GM18507 (cell line): ENCODE measurements at places on chromosomes 2 and 18.
A peak's percentile ranks its signal among the peaks of the same experiment; 100 is the strongest.

- peak; percentile 18 for DNase-seq
Observed at GRCh38 chr2:231483398-231484329, 19.4 kb upstream of the NCL start.

- DNase-seq = no peak
Observed at GRCh38 chr18:80253871-80254492, 6.7 kb upstream of the PARD6G start.

DNA sequence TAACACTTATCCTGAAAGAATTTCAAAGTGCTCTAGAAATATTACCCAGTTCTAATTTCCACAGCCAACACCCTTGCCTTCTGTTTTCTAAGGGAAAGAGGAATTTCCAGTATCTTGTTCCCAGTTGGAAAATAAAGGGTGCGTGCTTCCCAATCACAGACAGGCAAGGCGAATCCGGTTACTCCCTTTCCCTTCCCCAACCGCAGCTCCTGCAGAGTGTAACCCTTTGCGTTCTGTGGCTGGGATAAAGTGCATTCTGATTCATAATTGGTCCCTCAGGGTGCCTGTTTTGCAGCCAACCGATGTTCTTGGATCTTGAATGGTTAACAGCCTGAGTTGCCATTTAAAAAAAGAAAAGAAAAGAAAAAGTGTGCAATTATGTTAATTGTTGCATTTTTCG is 40.6 kb upstream of the PGAP1 start:
- DNase-seq = no peak

- no peak for DNase-seq
Observed at GRCh38 chr2:100339823-100340222, 17.5 kb upstream of the LONRF2 start.

DNA sequence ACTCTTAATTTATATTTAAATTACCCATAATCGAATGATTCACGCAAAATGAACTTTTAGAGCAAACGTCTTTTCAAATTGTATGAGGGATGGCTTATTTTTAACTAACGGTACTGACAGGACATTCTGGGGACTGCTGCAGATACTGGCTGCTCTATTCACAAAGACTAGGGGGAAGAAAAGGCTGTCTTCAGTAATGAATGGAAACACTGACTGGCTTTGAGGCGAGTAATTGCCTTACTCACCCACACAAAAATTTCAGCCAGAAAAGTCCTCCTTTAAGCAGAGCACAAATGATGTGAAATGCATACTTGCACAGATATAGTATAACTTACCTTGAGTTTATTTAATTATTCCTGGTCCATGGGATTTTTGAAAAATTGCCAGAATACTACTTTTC is 852.6 kb downstream of the DPP10 start:
- no peak for DNase-seq

DNA sequence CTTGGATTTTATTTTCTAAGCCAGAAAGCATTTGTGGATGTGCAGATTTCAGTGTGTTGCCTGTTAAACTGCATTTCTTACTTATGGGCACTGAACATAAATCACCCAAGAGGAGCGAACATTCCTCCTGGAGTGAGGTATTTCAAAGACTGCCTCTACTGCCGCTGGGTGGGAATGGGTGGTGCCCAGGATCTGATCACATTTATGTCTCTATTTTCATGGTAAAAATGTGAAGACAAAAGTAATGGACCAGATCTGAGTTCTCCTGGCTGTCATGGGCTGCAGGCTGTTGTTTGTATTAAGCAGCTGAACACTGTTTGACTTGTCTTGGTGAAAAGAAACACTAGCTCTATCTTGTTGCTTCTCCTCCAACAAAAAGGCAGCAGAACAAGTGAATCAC is 251.7 kb downstream of the NCKAP5 start:
- no peak for DNase-seq

GRCh38 chr2:28452534-28453081 is 43.3 kb upstream of the PLB1 start:
- peak; percentile 30 for DNase-seq

DNA sequence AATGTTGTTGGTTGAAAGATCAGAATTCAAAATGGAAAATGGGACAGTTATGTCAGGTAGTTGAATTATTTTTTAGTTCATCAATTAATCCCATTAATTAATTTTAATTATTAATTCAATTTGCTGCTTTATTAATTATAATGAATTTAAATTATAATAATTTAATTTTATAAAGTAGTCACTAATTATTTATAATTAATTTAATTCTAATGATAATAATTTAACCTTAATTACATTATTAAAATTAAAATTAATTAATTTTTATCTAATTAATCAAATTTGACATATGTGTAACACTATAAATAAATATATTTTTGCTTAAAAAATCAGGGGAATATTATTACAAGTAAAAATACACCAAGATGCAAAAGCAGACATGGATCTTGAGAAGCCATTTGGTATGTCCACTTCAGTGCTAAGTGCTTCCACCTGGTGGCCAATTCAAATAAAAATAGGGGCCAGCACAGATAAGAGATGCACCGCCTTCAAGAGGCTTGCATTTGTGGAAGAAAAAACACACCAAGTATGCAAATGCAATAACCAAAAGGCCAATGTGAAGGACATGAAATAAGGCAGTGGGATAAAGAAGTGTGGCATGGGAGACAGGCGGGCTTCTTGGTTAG is 73.2 kb downstream of the MBP start:
- DNase-seq = no peak

DNA sequence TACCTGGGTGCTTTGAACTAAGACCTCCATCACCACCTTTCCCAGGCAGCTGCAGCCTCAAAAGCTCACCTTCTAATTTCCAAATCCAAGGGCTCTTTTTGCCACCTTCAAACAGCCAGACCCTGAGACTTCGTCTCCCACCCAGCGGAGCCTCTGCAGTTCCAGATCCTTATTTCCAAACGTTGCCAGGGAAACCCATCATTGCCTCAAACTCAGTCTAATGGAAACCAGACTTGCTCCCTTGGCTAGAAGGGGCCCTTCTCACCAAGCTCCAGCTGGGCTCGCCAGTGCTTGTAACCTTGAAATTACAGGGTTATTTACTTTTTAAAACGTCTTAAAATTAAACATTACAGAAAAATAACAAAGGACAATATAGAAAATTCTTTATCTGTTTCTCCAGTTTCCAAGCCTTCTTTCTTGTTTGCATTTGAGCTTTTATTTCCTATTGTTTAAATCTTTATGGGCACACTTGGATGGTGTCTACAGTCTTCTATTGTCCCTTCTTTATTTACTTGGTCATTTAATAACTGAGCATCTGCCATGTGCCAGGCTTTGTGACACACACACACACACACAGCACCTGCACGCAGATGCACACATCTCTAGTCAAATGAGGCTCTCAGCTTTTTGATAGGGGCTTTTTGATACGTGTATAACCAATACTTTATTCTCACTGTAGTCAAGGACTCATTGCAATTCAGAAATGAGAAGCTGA is 36.1 kb downstream of the TRPM8 start:
- no peak for DNase-seq

DNA sequence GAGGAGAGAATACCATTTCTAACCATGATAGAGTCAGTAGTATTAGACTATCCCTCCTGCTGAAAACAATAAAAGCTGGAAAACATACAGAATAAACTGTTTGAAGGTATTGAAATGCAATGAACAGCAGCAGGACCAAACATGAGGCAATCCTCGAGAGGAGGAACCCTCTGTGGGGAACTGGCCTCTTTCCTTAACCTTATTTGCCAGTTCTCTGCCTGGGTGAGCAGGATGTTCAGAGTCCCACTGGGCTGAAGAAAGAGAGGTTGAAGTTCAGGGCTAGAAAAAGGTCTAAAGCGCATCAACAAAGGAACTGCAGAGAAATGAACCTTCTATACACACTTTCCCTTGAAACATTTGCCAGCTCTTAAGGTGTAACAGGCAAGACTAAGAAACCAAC is 79.8 kb upstream of the FHL2 start:
- DNase-seq = no peak

DNA sequence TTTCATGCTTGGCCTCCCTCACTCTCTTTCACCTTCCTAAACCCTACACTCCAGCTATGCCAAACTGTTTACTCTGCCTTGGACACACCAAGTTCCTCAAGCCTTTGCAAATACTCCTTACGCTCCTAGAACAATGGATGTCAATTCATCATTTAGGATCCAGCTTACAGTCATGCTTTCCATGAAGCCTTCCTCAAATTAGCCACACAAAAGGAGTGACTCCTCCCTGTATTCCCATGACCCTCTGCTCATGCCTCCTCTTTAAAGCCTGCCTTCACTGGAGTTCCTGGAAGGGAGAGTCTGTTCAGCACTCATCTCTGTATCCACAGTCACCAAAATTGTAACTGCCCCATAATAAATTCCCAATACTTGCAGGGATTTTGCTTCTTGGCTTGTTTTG is 721 bp upstream of the EHD3 start:
- DNase-seq = no peak

- DNase-seq = no peak
Observed at GRCh38 chr2:241970716-241971115, 101.2 kb downstream of the RTP5 start.

- no peak for DNase-seq
Observed at GRCh38 chr18:32360682-32361345, 109.9 kb downstream of the GAREM1 start.

DNA sequence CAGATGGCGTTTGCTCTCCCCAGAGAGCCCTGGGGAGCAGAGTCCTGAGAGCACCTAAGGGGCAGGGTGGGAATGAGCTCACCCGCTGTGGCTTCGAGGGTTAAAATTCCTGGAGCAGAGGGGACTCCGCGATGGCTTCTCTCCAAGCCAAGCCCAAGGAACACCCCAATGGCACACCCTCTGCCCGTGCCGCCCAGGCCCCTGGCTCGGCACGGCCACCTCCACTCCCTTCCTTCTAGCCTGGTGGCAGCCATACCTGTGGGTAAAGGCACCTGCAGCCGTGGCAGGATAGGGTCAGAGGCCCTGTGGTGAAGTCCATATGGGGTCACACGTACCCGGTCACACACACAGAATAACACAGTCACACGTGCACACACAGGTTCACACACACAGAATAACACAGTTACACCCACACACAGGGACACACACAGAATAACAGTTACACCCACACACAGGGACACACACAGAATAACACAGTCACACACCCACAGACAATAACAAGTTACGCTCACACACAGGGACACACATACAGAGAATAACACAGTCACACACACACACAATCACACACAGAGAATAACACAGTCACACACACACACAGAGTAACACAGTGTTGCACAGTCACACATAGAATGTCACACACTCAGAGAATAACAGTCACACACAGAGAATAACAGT is 50.5 kb downstream of the RAMP1 start:
- DNase-seq = no peak

DNA sequence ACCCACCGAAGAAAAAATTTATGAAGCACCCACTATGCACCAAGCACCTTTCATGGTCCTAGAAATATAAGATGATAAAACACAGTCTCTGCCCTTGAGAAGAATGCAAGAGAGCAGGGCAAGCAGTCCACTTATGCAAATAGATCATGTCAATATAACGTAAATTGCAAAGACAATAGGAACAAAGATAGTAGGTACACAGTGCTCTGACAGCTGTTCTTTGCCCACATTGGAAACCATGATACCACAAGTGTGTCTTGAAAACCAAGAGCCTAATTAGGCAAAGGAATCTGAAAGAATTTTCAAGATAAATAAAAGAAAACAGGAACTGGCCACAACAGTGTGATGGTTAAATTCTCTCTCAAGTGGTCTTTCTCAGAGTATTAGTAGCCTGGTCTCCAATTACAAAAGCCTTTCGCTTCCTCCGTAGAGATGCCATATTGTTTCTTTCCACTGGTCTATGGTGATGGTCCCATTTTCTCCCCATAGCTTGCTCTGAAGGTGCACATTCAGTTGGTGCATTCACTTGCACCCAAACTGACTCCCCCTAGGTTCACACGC is 108.5 kb downstream of the VWC2L start:
- DNase-seq = no peak

GRCh38 chr2:236823963-236824362 is 254.3 kb downstream of the ACKR3 start:
- DNase-seq = no peak

DNA sequence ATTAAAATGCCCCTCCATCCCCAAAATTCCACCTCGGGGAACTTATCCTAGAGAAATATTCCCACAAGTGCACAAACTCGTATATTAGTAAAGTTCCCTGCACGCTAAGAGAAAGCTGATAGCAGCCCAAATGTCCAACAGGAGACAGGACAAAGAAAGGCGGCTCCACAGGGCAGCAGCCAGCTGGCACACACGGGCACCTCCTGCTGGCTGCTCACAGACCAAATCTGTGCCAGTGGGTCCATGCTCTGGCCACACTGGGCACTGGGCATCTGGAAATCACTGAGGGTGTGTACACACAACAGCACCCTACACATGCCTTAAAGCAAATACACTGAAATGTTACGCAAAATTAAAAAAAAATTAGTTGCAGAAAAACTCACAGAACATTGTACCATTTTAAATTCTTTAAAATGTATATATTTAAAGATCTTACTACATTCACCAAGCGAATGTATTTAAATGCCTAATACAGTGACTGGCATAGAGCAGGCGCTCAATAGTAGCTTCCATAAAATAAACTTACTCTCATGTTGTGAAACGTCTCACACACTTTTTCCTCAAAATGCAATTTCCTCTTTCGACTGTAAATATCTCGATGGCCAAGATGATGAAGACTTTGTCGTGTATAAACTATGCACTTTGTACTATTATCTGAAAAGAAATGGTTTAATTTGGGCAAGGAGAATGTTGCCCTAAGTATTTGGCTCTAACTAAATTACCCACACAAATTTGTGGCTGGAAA is 19.4 kb downstream of the ZNF516 start:
- no peak for DNase-seq

GRCh38 chr2:64581777-64582539 is 57.8 kb downstream of the AFTPH start:
- no peak for DNase-seq

- DNase-seq = no peak
Observed at GRCh38 chr18:35605686-35606417, 24.3 kb downstream of the GALNT1 start.

GRCh38 chr2:130135692-130136541 is 6.9 kb upstream of the POTEF start:
- DNase-seq = no peak

DNA sequence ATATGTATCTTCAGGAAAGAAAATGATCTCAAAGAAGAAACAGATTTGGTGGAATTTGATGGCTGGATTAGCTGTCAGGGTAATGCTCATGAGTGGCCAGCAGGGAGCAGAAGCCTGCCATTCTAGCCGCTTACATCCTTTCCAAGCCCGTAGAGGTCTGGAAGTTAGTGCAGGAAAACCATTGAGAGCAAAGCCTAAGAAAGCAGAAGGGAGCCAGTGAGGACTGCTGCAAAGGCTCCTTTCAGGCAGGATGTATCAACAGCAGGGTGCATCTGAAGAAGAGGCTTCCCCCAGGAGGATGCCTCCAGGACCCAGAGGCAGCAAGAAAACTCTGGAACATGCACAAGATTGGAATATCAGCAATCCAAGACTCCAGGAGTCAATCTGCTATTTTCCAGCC is 22.9 kb upstream of the LBH start:
- no peak for DNase-seq
